ENCODE measurements at places on chromosomes 5 and 9. TPM values are rescaled to one million over a fixed set of nuclear protein-coding genes. Genes with fewer than 3 reads are reported as not detected.

The XRCC4 gene
- total RNA-seq: 3.3 TPM

DNA sequence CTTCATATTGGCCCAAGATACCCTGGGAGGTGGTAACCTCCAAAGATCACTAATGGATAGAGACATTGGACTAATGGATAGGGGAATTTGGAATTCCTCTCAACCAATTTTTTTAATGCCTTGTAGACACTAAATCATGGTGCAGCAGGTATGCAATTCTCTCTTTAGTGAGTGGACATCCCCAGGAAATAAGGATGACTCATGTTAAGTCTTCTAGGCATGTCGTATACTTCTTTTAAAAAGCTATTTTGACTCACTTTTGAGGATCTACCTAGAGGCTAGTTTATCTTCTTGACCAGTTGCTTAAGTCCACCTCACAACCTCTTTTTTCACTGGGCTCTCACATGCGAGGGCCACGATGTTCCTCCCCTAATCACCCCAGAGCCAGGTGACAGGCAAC, 211.6 kb upstream of the CDH12 start:
- H3K36me3 ChIP-seq: no peaks in the 10 kb centered on the region
- H3K27me3 ChIP-seq: no peaks in the 10 kb centered on the region
- no peaks in the 10 kb centered on the region for H3K4me1 ChIP-seq
- DNase-seq: no peak
- no peak overlapping the region for H3K4me3 ChIP-seq

The SV2C gene
- total RNA-seq: not detected

The OR1Q1 gene
- not detected for total RNA-seq

DNA sequence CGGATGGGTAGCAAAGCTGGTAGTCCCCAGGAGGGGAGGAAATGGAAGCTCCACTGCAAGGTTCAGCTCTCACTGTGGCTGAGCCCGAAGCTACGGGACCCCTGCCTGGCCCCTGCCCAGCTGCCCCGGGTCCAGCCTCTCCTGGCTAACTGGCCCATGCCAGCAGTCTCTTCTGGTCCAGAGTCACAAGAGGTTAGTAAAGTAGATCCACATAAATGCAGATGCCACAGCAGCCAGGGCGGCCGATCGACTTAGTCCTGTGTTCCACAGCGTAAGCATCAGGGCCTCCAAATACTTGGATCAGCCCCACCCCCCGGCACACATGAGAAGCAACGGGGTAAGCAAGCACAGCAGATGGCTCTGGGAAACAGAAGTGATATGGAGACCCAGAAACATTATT, 42.1 kb downstream of the MRPL36 start:
- no peak overlapping the region for H3K27ac ChIP-seq
- no peak for DNase-seq
- no peaks in the 10 kb centered on the region for H3K36me3 ChIP-seq
- no peak overlapping the region for H3K4me3 ChIP-seq
